ENCODE measurements at places on chromosomes 1 and 21.

DNA sequence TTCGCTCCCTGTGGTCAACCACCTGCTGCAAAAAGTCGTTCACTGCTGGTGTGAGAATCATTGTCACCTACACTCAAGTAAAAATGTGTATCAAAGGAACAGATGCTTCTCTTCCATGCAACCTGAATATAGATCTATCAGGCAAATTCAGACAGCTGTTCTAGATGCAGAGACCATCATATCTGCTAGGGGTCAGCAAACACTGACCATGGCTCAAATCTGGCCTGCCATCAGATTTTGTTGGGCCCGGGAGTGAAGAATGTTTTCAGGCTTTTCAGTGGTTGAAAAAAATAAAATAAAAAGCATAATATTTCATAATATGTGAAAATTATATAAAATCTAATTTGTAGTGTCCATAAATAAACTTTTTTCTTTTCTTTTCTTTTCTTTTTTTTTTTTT, 199.6 kb downstream of the RGS7 start:
- no peak for DNase-seq

DNA sequence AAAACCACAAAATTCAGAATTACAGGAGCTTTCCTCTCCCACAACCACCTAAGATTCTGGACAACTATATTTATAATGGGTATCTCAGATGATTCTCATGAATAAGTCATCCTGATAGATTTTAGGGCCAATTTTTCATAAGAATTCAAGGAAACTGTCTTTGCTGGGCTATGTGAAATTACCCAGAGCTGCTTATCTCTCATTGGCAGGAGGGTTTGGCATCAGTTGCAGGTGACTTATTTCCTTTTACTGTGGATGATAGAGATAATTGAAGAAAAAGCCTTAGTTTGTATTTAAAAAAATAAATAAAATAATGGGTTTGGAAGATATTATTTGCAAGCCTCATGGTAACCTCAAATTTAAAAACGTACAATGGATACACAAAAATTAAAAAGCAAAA, 38.2 kb upstream of the WDR26 start:
- no peak for DNase-seq

DNA sequence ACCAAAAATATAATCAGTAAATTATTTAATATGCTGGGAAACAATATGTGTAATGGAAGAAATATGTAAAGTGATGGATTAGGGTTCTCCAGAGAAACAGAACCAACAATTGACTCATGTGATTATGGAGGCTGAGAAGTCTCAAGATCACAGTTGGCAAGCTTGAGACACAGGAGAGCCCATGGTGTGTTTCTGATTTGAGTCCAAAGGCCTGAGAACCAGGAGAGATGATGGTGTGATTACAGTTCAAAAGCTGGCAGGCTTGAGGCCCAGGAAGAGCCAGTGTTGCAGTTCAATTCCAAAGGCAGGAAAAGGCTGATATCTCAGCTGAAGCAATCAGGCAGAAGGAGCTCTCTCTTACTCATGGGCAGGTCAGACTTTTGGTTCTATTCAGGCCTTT, 138.8 kb upstream of the NBPF11 start:
- no peak for DNase-seq

DNA sequence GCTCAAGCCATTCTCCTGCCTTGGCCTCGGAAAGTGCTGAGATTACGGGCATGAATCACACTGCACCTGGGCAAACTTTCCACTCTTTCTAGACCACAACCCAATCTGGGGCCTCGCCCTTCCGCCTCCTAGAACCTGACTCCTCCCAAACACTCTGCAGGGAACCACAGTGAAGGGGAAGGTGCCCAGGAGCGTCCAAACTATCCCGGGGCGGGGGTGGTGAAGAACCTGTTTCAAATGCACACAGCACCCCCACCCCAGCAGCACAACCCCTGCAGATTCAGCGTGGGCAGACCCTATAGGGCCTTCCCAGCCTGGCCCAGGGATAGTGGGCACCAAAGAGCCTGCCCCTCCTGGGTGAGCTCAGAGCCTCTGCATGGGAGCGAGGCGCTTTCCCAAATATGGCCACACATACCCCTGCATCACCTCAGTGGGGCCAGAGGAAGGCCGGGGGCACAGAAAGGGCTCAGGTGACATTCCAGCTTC, 86.9 kb downstream of the STUM start:
- DNase-seq = no peak

DNA sequence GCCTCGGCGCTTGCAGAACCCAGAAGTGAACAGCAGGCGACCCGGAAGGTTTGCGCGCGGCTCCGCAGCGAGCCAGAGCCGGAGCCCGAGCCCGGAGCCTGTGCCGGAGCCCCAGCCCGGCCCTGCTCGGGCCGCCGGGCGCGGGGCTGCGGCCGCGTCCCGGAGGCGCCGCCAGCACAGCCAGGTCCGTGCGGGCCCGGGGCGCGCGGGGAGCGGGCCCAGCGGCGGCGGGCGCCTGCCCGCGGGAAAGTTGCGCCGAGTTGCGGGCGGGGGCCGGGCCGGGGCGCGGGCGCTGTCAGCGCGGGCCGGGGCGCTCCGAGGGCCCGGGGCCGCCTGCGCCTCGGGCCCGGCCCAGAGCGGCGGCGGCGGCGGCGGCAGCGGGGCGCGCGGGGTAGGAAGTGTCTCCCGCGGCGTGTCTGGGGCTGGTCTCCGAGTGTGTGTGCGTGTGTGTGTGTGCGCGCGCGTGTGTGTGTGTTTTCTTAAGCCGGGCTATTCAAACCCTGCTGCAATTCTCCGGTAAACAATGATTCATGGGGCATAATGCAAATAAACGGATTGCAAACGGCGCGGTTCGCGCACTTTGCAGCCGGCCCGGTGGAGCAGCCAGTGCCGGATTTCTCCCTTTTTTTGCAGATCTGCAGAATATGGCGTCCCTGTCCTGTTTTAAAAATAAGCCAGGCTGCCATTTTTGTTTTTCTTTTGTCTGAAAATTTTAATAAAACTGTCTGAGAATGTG, at the start of gene ZNF362:
ZNF362 (plus strand) TSS at position 22 of the 736 bp plus-strand sequence. CDS start 14,083 bp downstream, outside the sequence.
- peak; percentile 31 for DNase-seq

DNA sequence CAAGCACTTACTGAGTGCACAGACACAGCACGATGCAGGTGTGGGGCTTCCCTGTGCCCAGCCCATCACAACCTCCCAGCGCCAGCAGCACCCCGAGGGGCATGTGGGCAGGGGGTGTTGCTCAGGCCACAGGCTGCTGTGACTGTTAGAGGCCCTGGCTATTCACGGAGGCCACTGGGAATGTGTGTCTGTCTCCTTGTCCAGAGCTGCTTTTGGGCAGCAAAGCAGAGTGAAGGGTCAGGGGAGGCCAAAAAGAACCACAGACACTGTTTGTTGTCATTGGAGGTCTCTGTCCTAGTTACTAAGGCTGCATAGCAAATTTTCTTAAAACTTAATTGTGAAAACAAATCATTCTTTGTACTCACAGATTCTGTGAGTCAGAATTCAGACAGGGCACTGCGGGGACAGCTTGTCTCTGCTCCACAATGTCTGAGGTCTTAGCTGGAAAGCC, 49.6 kb downstream of the TNFRSF8 start:
- DNase-seq = no peak
